ENCODE measurements at places on chromosomes 7 and 10.

DNA sequence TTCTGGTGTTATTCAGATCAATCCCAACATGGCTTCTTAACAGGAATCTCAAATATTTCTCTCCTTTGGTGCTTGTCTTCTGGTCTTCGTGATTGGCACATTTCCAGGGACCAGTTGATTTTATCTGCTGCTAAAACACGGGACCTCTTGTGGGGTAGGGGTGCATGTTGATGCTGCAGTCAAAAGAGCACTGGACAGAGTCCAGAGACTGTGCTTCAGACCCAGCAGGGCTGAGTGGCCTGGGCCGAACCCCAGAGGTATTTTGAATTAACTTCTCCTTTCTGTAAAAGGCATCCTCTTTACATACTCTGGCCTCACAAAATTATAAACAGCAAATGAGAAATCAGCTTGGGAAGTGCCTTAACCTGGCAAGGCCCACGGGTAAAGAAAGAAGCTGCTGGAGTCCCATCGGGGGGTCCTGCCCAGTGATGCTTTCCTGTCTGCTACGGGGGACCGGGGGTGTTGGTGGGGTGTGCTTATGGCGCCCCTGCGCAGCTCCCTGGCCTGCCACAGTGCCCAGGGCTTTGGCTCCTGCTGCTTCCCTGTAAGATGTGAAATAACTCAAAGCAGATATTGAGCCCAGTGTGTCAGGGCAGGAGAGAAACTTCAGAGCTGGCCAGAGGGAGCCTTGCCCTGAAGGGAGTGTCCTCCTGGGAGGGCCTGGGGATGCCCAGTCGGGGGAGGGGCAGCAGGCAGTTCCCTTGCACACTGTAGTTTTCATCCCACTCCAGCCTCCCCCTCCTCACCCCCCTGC lies 230.5 kb downstream of the TCF7L2 start:
- no peak for DNase-seq

DNA sequence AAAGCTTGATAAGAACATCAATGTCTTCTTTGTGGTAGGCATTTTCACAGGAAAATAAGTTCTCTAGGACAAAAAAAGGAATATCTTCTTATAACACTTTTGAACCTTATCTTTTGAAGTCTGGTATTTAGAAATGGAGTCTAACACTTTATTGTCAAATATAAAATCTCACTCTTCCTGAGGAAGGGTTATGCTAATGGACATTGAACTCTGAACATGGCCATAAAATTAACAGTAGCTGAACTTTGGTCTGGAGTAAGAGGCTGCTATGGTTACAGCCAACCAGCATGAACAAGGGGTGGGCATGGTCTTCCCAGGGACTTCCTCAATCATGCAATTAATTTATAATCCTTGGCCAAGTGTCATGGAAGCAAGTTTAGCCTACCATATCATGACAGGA lies at the start of gene CLRN3:
CLRN3 (minus strand) TSS at position 199 of the 400 bp plus-strand sequence; CDS start at position 42, 157 bp downstream.
- no peak for DNase-seq

DNA sequence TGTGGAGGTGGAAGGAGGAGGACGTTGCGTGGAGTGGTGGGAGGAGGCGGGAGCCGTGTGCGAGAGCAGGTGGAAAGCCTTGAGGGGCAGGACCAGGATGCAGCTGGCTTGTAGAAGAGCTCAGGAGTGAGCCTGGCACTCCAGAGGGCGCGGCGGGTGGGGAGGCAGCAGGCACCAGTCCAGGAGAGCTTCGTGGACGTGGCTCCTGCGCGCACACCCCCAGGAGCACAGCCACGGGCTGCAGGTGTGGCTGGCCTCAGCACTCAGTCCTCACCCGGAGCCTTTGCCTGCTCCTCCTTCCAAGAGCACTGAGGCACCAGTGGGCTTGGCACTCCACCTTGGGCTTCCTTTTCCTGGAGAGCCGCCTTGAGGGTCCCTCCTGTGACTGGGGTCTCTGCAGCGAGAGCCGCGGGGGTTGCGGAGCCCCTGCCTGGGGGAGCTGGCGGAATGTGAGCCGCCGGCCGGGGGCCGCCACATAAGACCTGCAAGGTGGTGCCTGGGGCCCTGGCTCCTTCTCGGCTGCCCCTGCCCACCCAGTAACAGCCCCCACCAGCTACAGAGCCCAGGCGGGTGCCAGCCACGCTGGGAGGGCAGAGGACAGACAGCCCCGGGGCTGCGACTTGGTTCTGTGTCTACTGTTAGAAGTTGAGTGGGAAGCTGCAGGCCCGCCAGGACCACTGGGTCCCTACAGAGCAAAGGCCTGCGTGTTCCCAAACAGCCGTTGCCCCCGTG lies 11.1 kb downstream of the MAFK start:
- no peak for DNase-seq

DNA sequence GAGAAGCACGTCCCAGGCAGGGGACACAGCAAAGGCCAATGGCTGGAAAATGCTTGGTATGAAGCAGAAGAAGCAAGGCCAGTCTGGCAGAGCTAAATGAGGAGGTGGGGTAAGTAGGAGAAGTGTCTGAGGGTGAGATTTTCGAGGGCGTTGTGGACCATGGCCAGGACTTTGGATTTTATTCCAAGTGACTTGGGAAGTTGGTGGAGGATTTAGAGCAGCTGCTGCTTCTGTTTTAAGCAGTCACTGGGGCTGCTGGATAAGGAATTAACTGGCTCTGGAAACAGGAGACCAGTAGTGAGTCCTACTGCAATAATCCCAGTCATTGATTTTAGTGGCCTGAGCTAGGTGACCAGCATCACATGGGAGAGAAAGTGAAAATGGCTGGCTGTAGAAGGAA lies 67.6 kb upstream of the GSDME start:
- DNase-seq: no peak

GRCh38 chr7:137990251-137990941 lies 11.5 kb downstream of the CREB3L2 start:
- DNase-seq: no peak

GRCh38 chr7:75776295-75776971 lies 4.4 kb upstream of the CCL26 start:
- no peak for DNase-seq

- no peak for DNase-seq
Observed at GRCh38 chr10:15401382-15401781, 30.3 kb upstream of the FAM171A1 start.

GRCh38 chr7:142152076-142152475 lies 40.6 kb downstream of the MGAM2 start:
- DNase-seq: no peak

Measured in Right ventricle myocardium inferior (tissue), 1 donor.